Hypothalamus (tissue), 51 donors: ENCODE measurements at places on chromosomes 13 and 19.

- DNase-seq: no peak
Measured at GRCh38 chr13:23384111-23384510, 49.4 kb downstream of the SACS start.

DNA sequence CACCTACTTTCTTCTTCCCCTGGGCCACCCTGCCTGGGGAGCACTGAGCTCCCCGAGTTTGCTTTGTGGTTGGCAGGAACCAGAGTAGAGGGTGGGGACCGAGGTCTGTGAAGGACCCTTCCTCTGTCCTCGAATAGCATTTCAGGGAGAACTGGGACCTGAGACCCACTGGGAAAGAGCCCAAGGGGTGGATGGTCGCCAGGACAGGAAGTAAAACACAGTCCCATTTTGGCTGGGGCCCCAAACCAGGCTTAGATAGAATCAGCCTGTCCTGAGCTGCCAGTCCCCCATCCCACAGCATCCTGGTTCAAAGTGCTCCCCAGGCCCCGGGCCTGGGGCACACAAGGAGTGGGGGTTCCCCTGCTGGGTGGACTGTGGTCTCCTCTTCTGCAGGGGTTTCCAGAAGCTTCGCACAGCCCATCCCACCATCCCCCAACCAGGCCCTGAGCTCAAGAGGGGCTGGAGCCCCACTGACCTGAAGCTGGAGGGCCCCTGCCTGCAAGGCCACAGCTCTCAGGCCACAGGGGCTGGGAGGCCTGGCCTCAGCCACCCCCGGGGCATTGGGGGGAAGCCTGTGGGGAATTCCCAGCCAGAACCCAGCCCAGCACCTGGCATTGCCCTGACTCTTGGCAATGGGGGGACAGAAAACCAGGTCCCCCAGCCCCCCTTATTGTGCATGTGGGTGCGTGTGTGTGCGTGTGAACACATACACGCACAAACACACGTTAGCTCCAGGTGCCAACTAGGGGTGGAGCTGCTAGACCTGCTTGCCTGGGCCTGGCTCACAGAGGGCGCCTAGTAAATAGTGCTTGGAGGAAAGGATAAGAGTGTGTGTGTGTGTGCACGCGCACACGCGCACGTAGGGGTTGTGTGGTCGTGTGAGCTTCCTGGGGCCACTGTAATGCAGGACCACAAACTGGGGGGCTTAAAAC is 995 bp upstream of the MKNK2 start:
- DNase-seq: no peak

GRCh38 chr19:13573056-13573667 is 66.9 kb upstream of the CACNA1A start:
- DNase-seq: no peak

DNA sequence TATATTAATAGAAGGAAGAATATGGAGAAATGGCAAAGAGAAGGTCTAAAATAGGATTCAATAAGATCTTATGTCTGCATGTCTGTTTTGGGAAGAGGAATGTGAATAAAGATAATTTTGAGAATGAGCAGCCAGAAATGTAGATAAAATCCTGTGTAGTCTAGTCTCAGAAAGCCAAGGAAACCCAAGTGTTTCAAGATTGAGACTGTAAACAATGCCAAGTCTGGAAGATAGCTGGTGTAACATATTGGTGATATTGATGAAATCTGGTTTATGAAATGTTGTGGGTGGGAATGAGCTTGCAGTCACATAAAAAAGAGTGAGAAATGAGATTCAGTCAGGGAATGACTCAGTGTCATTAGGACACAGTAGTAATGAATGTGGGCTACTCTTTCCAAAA is 1180.3 kb upstream of the PCDH20 start:
- DNase-seq: no peak

DNA sequence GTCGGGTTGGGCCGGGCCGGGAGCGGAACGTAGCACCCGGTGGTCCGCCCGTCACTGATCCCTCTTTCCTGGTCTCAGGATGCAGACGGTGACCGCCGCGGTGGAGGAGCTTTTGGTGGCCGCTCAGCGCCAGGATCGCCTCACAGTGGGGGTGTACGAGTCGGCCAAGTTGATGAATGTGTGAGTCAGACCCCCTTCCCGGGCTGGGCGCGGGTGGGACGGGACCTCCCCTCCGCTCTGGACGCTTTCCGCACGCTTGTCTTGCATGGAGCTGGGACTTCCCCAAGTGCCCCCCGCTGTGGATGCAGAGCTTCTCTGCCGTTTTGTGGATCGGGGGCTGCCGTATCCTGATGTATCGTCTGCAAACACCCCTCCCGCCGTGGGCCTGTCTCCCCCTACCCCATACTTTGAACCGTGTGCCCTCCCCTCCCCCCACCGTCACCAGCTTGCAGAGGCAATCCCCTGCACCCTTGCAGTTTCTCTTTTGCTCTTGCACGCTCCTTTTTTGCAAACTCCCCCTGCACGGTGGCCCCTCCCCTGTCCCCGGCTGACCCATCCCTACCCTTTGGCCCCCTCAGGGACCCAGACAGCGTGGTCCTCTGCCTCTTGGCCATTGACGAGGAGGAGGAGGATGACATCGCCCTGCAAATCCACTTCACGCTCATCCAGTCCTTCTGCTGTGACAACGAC is 669 bp downstream of the GADD45B start:
- DNase-seq: peak; percentile 55

- DNase-seq: no peak
Measured at GRCh38 chr13:26255691-26256277, 1.9 kb downstream of the CDK8 start.

- no peak for DNase-seq
Measured at GRCh38 chr13:97743938-97744337, 209.5 kb upstream of the IPO5 start.

GRCh38 chr13:24232474-24232873 is 72.0 kb downstream of the SPATA13 start:
- no peak for DNase-seq

GRCh38 chr19:4580021-4580901 is 20.8 kb upstream of the SEMA6B start:
- no peak for DNase-seq

DNA sequence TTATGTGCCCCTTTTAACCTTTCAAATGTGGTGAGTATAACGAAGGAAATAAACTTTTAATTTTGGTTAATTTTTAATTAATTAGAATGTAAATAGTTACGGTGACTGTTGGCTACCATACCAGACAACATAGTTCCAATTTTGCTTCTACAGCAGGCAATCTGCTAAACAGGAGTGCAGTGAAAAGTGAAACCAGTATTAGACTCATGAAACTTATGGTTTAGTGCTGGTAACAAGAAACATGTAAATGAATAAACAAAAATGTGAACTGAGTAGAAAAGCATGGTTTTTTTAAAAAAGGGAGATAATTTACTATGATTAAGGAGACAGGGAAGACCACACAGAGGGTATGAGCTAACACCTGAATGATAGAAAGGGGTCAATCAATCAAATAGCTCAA is 478.4 kb downstream of the PCDH9 start:
- DNase-seq: no peak

- DNase-seq: no peak
Measured at GRCh38 chr13:67136157-67136556, 94.0 kb downstream of the PCDH9 start.

DNA sequence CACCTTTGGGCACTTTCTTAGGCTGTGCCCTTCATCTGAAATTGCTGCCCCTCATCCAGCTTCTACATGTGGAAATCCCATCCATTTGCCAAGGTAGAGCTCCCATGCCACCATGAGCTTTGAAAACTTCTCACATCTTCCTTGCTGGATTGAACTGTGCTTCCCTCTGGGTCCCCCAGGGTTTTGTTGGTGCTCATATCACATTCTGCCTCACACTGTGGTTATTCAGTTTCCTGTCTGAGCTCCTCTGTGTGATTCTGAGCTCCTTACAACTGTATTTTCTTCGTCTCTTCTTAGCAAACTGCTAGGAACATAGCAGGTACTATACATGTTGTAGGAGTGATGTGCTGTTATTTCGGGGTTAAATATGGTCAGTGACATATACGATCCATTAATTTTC is 74.9 kb upstream of the KL start:
- no peak for DNase-seq

DNA sequence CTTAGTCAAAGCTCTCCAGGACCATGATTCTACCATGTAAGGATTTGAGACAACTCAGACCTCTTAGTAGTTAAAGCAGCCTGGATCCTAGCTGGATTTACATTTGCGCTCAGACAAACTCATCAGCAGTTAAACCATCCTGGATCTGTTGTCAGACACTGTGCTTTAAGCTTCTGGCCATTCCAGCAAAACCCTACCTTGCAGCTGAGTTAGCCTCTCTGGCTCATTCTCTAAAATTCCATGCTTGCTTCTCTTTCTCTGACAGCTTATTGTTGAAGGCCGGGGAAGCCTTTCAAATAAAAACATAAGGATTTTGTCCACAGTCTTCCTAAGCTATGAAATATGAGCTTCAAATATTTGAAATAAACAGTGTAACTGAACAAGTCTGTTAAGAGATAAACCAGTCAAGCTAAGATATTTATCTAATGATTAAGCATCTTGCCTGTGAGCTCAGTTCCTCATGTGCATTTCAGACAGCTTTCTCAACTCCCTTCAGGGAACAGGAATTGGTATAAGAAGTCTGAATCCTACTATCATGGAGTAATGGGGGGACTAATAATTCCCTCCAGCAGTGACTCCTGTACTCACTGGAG is 89.3 kb downstream of the SLAIN1 start:
- DNase-seq: no peak

DNA sequence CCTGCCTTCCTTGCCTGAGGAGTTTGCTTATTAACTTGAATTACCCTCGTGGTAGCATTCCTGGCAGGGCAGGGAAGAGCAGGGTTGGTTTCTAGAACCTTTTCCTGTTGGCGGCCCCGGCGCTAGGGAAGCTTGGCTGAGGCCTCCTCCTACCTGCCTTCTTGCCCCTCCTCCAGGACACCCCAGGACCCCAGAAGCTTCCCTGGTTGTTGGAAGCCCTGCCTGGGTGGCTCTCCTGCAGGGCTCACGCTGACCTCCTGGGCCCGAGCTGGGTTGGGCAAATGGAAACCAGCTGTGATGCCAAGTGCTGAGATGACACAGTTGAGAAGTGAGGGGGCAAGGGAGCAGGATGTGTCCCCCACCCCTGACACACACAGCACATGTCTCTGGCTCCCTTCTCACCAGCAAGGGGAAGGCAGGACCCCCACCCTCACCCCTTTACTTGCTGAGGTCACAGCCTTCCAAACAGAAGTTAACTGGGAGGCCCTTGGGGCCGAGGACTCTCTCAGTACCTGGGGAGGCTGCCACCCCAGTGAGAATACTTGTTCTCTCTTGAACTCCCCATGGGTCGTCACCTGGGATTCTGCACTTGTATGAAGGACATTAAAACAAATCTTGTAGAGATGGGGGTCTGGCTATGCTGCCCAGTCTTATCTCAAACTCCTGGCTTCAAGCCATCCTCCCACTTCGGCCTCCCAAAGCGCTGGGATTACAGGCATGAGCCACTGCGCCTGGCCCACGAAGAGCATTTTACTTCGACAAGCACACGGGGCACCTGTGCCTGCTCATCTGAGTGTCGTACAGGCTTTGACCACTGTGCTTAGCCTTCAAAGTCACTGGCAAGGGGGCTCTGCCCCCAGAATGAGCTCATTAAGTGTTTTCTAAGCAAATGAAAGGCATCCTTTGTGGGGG is 10.5 kb downstream of the CEBPA start:
- no peak for DNase-seq

GRCh38 chr13:35909837-35910540 is 221.2 kb downstream of the DCLK1 start:
- DNase-seq: no peak

GRCh38 chr19:54616057-54616456 is 14.2 kb upstream of the LILRB1 start:
- no peak for DNase-seq

DNA sequence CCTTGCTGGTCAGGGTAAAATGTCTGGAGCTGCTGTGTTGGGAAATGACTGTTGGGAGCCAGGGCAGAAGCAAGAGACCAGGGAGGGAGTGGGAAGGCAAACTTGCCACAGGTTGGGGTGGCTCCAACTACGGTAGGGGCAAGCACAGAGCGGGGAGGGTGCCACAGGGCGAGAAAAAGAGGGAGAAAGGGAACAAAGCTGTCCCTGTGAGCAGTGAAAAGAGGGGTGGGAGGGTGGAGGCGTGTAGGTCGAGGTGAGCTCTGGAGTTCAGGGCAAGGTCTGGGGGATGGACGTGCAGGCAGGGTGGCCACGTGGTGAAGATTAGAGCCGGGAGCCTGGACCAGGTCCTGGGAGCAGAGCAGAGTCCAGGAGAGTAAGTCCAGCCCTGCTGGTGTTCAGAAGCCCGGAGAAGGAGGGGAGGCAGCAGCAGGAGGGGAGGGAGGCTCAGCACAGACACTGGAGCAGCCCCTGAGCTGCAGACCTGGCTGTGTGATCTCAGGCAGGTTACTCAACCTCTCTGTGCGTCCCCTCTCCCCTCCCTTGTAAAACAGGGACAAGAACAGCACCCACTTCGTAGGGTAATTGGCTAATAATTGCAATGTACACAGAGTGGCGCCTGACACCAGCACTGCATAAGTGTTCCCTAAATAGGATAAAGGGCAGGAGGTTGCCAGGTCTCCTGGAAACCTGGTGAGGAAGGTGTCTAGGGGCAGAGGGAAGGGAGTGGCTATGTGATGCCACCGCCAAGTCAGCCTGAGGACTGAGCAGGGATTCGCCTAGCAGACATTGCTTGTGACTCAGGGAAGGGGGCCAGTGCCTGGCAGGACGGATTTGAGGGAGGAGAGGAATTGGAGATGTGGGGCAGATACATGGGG is 3.2 kb upstream of the POLR2E start:
- no peak for DNase-seq

- no peak for DNase-seq
Measured at GRCh38 chr13:27600711-27601110, 19.6 kb downstream of the LNX2 start.

- no peak for DNase-seq
Measured at GRCh38 chr13:100330662-100331061, 241.8 kb downstream of the PCCA start.

GRCh38 chr19:5297272-5297669 is 43.3 kb downstream of the PTPRS start:
- DNase-seq: no peak

DNA sequence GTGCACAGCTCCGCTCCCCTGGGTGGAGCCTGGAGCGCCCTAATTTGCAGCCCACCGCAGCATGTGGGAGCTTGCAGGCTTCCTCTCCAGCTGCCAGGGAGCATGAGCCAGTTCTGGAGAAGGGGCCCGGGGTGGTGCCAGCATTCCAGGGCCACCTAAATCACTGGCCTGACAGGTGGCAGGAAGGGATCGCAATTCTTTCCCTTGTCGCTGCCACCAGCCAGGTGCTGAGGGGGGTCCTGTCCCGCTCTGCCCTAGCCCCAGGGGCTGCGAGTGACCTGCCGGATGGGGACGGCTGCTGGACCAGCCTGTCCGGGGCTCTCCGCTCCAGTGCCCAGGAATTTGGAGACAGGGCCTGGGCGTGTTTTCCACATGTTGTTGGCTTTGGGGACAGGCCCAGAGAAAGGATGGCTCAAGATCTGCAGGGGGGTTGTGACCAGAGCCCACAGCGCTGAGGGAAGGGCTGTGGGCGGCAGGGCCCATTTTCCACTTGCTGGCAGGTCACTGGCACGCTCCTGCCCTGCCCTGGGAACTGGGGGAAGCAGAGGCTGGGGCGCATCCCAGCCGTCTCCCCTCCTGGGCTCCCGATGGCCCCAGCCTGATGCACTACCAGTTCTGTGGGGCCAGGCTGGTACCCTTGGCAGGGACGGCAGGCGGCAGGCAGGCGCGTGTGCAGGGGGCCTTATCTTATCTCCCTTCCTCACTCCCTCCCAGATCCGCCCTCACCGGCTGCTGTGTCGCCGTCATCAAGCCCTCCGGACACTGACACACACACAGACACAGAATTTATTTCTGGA is 9.5 kb downstream of the NDUFA11 start:
- DNase-seq: no peak

GRCh38 chr13:43558326-43558725 is 228.4 kb downstream of the ENOX1 start:
- DNase-seq: no peak

GRCh38 chr19:49746206-49746958 is 16.7 kb downstream of the TSKS start:
- DNase-seq: no peak
